ENCODE measurements at places on chromosomes 2 and 18.

DNA sequence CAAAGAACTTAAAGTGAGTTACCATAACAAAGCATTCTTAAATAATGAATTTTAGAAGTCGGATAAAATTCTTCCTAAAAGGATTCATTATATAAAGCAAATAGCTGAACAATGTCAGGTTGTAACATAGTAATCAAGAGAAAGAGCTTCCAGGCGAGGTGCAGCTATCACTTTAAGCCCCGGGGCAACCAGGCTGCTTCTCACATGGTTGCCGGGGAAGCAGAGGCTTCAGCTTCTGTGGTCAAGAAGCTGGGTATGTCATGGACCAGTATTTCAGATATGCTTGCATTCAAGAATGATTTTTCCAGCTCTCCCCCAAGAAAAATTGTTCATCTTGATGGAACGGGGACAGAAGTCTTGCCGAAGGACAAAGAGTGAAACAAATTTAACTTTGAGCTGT lies 23.6 kb upstream of the KYNU start:
- DNase-seq: no peak

DNA sequence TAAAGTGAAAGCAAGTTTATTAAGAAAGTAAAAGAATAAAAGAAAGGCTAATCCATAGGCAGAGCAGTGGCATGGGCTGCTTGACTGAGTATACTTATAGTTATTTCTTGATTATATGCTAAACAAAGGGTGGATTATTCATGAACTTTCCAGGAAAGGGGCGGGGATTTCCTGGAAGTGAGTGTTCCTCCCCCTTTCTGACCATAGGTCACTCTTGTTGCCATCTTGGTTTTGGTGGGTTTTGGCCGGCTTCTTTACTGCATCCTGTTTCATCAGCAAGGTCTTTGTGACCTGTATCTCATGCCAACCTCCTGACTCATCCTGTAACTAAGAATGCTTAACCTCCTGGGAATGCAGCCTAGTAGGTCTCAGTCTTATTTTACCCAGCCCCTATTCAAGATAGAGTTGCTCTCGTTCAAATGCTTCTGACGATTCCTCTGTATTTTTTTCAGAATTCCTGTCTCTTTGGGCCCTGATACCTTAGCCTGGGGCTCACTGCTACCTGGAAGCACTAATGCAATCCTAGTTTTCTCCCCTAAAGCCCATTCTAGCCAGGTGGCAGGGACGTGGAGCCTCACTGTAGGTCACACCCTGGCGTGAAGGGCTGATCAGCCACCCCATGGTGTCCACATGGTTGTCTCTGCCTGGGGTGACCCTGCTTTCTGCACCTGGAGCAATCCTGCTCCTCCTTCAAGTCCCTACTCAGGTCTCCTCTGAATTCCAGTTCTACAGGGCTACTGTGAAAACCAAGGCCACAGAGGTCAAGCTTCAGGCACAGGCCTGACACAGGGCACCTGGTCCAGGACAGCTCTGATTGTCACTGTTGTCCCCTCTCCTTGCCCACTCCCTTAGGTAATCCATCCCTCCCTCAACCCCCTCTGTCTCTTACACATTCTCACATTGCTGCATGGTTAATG lies 6.0 kb upstream of the SLC35F6 start:
- no peak for DNase-seq

DNA sequence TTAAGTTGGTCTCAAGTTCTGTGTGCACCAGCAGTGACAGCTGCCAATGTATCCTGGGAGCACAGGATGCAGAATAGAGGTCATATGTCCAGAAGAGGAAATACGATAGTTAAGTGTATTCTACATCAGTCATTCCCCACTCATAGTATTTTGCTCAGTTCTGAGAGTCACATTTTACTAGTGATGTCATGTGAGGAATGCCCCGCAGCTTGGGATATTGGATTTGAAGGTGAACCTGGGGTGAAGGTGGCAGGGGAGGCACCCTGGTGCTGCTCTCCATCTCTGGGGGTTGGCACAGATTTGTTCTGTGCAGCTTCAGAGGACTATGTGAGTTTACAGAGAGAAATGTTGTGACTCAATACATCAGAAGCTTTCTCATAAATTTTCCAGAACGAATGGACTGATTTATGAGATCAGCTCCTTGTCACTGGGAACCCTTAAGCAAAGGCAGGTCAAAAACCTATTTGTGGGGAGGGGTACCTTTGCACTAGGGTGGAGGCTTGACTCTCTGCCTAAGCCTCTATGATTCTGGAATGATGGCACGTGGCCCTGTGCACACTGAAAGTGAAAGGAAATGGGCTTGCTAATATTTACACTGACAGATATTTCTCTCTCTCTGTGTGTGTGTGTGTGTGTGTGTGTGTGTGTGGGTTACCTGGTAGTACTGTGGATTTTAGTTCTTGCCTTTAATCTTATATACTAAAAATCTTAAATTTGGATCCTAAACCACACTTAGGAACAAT lies 95.9 kb downstream of the NEB start:
- no peak for DNase-seq

- DNase-seq: no peak
Measured at GRCh38 chr2:224405412-224405811, 3.5 kb upstream of the FAM124B start.

DNA sequence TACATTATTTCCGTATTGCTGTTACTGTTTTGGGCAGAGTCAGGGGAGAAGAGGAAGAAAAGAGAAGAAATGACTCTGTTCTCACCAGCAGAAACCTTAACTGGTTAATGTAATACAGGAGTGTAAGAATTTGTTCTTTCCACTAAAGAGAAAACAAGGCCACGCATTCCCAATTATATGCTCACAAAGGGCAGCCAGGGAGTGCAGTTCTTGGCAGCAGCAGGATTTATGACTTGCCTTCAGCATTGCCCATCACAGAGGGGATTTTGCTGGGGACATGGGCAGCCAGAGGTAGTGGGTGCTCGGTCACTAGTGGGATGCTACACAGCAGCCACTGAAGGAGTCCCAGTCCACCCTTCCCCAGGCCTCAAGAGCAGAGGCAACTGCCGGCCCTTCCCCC lies 18.4 kb downstream of the MREG start:
- no peak for DNase-seq

GRCh38 chr2:10449486-10449831 lies 1.3 kb upstream of the ODC1 start:
- DNase-seq: no peak
